A549 treated with dexamethasone at 1 μM for 4 hours (cell line): ENCODE measurements at places on chromosomes 3 and 15. TPM values are rescaled to one million over a fixed set of nuclear protein-coding genes. Genes with fewer than 3 reads are reported as not detected.

Gene SLC6A20
- total RNA-seq = 0.02 to 0.17 TPM (median 0.04 TPM) in 5 replicates

Gene PIGB
- 12.2 to 15.2 TPM (median 13.9 TPM) in 5 replicates for total RNA-seq

Gene NTRK3
- total RNA-seq = 16.4 to 27.2 TPM (median 22.9 TPM) in 5 replicates

Gene ARL6IP5
- total RNA-seq = 76.7 to 98.6 TPM (median 80.9 TPM) in 5 replicates

Gene NAA50
- total RNA-seq = 135 to 171 TPM (median 162 TPM) in 5 replicates

Gene ISLR
- 0.33 to 0.52 TPM (median 0.35 TPM) in 5 replicates for total RNA-seq

Gene CHCHD4
- 36.6 to 41.5 TPM (median 41.0 TPM) in 5 replicates for total RNA-seq

Gene CHDH
- 1.4 to 2.4 TPM (median 1.8 TPM) in 5 replicates for total RNA-seq

Gene NPTN
- 165 to 225 TPM (median 212 TPM) in 5 replicates for total RNA-seq

Gene SETD2
- total RNA-seq = 18.9 to 24.6 TPM (median 22.3 TPM) in 5 replicates

Gene POC1A
- 15.8 to 19.0 TPM (median 18.2 TPM) in 5 replicates for total RNA-seq

Gene ABI3BP
- total RNA-seq = 0.97 to 2.7 TPM (median 1.4 TPM) in 5 replicates

Gene SLC15A2
- 0.11 to 0.21 TPM (median 0.19 TPM) in 4 of 5 replicates, not detected in the other for total RNA-seq

Gene CPLX3
- total RNA-seq = 0.05 to 0.06 TPM in 2 of 5 replicates, not detected in the others

Gene CIP2A
- total RNA-seq = 13.1 to 21.1 TPM (median 20.1 TPM) in 5 replicates

Gene GRIP2
- total RNA-seq = 0.55 to 1.6 TPM (median 1.2 TPM) in 5 replicates

Gene CTXND1
- total RNA-seq = 0.01 TPM in 2 of 5 replicates, not detected in the others

Gene PPP1R14D
- total RNA-seq = 0.14 to 0.21 TPM (median 0.19 TPM) in 3 of 5 replicates, not detected in the others
